Cortex of kidney (tissue), 1 donor: ENCODE measurements at places on chromosomes 6 and 20.

DNA sequence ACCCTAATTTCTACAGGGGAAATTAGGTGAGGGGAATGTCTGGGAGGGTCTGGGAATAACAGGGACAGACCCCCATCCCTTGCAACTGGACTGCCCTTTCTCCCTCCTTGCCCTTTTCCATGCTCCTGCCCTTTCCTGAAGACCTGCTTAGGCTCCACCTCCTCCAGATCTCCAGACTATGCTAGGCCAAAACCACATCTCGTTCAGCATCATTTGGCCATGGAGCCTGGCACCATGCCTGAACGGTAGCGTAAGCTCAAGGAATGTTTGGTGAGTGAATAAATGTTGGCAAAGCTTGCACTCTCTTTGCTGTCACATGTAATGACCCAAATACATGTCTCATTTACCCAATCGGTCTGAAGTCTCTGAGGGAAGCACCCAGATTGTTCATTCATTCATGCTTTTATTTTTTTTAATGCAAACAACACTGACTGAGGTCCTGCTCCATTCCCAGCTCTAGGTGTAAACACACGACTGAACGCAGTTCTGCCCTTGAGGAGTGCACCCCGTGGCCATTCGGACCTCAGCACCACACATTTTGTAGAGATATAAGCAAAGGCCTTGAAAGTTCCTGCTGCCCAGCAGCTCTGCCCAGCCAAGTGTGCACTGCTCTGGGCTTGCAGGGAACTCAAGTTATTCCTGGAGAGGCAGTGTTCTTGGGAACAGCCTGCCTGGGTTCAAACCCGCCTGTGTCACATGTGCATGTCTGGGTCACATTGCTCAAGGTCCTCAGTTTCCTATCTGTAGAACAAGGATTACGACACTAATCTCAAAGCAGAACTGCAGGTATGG is 1.1 kb upstream of the GRM4 start:
- DNase-seq: no peak

GRCh38 chr6:129673748-129674147 is 36.2 kb downstream of the ARHGAP18 start:
- no peak for DNase-seq

GRCh38 chr6:134453792-134454510 is 136.0 kb upstream of the SGK1 start:
- no peak for DNase-seq

DNA sequence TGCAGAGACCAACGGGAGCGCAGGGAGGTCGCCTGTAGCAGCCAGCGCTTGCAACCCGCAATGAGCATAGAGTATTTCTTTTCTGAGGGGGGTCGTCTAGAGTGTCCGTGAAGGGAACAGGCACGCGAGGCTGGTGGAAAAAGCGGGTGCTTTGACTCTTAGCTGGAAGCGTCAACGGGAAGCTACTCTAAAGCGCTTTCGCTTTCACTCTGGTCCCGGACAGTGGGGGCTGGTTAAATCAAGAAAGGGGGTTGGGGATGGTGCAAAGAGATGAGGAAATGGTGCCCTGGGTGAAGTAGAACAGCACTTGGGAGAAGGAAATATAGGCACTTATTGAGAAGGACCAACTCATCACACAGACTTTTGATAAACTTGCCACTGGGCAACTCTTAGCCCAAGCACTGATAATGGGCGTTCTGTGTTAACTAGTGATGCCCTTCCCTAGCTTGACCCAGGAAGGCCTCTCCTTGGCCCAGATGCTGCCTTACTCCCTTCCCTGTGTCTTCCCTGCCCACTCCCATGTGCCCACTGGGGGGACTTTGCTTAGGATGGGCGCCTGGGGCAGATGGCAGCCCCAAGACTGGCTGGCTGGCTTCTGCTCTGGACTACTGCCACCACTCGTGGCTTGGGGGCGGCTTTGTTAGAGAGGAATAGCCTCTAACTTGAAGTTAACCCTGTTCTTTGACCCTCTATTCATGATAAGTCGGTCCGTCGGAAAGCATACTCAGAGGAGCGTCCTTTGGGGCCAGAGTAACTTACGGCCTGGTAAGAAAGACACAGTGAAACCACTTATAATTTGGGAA is 585 bp downstream of the PSMB9 start:
- no peak for DNase-seq

- DNase-seq: no peak
Measured at GRCh38 chr20:39904476-39905112, 784.4 kb downstream of the MAFB start.

DNA sequence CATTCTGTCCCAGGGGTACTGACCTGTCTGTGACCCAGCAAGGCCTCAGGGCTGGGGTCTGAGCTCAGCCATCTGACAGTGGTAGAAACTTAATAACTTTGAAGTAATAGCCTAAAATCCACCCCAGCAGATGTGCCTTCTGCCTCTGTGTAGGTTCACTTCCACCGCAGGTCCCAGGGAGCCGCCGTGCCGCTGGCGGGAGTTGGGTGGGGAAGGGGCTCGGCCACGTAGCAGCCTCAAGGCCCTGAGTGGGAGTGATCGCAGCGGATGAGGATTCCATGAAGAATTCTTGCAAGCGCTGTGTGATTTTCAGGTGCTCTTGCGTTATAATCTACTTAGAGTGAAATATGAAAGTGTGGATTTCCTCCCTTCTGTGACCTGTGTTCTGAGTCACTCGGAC is 163.7 kb downstream of the DTNBP1 start:
- DNase-seq: no peak

DNA sequence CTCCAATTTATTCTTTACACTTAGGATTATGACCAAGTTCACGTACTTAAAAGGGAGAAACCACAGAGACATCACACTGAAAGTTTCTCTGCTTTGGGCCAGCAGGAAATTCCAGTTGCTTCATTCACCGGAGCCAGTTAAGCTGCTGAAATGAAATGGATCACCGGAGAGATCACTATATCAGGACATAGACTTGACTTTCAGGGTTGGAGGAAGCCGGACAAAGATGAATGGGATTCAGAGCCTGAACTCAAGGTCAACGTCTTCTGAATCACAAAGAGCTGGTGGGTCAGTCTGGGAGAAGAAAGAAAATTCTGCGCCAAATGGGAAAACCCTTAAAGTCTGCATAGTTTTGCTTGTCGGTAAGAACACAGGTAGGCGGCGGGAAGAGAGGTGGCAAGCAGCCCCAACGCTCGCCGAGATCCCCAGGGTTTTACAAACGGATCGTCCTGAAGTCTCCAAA is 81.9 kb upstream of the CCDC28A start:
- DNase-seq: no peak

DNA sequence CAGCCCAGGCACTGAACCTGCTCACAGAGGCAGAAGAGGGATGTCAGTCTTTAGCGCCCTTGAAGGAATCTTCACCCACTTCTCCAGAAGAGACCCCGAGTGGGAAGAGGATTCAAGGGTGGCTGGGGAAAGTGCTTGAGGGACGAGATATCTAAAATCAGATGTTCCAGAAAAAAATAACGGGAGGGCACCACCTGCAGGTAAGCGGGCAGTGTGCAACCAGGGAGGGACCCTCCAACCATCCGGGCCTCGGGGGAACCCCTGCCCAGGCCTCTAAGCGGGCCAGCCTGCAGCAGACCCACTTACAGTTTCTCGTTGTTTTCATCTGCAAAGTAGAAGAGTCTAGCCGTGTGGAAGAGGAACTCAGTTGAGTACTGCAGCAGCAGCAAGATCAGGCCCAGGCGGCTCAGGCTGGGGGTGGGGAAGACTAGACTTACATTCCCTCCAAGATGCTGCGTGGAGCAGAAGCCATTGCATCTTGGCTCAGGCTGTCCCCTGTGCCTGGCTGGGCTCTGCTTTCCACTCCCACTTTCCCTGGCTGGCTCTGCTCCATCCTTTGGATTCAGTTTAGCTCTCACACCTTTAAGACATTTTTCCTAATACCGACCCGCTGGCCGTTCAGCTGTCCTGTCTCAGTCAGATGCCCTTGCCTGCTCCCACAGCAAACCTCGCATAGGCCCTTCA is 71.0 kb downstream of the TRAM2 start:
- DNase-seq: no peak

GRCh38 chr20:8155229-8155628 is 23.2 kb downstream of the PLCB1 start:
- no peak for DNase-seq

DNA sequence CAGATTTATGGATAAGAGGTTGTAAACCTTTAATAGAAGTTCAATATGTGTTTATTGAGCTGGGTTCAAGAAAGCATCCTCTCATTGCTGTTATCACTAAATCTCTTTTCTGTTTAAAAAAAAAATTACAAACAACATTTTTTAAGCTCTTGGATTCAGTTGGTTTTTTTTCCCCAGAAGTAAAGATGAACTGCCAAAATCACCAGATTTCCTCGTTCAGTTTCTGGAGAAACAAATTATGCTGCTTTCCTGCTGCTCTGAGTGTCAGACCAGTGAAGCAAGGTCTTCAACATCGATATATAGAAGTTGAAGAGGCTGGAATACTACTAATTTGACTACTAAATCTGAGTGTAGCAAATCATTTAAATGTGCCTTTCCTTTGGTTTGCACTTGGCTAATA is 352.1 kb upstream of the IRAK1BP1 start:
- no peak for DNase-seq

- DNase-seq: no peak
Measured at GRCh38 chr6:31058128-31058894, 48.0 kb downstream of the MUC22 start.
